ENCODE measurements at places on chromosomes 12 and 14.
A peak's percentile ranks its signal among the peaks of the same experiment; 100 is the strongest.

DNA sequence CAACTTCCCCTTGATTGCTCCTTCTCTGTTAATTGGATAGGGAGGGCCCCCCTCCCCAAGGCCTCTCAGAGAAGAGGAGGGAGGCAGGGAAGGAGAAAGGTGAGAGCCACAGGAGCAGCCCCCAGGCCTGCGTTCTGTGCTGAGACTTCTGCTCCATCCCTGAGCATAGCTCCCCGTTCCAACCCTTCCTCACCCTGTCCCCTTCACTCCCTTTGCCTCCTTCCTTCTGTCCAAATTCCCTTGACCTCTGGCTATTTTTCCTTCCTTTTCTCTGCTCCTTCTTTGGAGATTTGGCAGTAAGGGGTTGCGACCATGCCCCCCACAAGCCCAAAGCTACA lies 788 bp upstream of the ASIC1 start:
- DNase-seq = no peak

GRCh38 chr14:100662879-100663760 lies 63.6 kb upstream of the DLK1 start:
- peak; percentile 82 for DNase-seq

- no peak for DNase-seq
These were observed 222.6 kb downstream of the MON2 start for GRCh38 chr12:62689042-62689839.

GRCh38 chr12:25741917-25742316 lies 188.8 kb upstream of the LMNTD1 start:
- no peak for DNase-seq

DNA sequence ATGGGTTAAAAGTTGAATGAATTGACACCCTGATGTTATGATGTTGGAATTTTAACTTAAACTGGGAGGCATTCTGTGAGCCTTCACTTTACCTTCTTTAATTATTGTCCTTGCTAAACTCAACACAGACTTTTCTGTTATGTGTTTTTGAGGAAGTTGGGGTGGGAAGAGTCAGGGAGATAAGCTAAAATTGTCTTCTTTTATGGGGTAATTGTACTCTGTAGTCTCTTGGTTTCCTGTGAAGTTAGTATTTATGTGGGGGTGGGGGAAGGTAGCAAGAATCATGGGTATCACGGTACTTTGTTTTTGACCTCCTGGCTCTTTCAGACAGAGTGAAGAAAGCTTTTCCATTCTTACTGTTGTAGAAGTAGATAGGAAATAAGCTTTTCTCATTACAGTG lies 32.9 kb downstream of the RAB21 start:
- no peak for DNase-seq

- no peak for DNase-seq
These were observed 124.9 kb downstream of the PELI2 start for GRCh38 chr14:56243110-56243509.

GRCh38 chr14:64993266-64993930 lies 6.7 kb downstream of the FNTB start:
- no peak for DNase-seq

GRCh38 chr14:100128688-100129087 lies 30.8 kb downstream of the DEGS2 start:
- DNase-seq = no peak

GRCh38 chr12:42962384-42962783 lies 372.8 kb upstream of the PRICKLE1 start:
- DNase-seq = no peak

- DNase-seq = no peak
These were observed 24.2 kb downstream of the GLT8D2 start for GRCh38 chr12:104025771-104026170.

- DNase-seq = no peak
These were observed 363.1 kb upstream of the OR4E1 start for GRCh38 chr14:22036541-22037239.

DNA sequence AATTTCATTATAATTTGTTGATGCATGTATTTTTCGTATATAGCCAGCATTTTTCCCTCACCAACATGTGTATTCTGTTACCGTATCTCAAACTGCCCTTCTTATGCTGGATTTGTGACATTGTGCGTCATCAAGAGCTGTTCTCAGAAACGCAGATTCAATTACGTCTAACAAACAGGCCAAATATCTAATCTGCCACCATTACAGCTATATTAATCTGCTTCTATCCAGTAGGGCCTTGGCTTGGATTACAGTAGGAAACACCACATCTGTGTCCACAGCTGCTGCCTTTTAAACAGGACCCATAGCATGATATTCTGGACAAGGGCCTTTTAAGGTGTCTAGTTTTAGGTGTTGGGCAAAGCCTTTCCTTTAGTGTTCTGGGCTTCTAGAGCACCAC lies 140.6 kb downstream of the PDE3A start:
- DNase-seq = no peak

GRCh38 chr14:100309028-100309737 lies 2.9 kb upstream of the SLC25A29 start:
- DNase-seq = no peak

GRCh38 chr12:51183816-51184215 lies 10.9 kb upstream of the TFCP2 start:
- no peak for DNase-seq

DNA sequence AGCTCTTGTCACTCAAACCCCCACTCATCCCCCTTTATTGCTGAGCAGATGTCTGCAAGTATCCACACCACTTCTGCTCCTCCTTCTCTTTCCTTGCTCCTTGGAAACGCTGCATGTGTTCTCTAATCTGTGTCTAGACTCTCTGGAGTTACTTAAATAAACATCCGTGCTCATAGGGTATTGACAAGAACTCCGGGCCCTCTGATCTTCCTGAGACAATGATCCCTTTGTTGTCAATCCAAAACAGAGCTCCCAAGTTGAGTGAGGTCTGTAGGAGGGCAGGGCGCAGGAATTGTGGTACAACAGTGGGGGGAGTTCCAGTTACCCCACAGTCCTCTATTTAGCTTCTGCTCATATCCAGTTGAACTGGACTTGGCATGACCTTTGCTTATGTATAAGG lies 489.0 kb downstream of the SNAPC1 start:
- no peak for DNase-seq

DNA sequence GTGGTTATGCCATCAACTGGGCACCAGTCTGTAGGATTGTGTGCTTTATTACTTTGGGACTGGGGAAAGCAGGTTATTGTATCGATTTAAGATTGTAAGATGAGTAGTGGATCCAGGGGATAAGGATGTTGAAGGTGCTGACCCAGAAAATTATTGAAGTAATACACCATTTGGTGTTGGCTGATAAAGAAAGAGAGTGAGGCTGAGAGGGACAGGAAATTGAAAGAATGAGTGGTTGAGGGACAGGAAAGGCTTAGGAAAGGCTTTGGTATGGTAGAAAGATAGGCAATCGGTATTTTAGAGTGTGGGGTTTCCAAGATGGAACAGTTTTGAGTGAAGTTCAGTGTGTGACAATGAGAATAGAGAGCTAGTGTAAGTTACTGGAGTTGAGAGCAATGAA lies 12.3 kb downstream of the PPHLN1 start:
- DNase-seq = no peak

- DNase-seq = peak; percentile 38
These were observed 668 bp downstream of the TRIP11 start for GRCh38 chr14:92039063-92039718.

DNA sequence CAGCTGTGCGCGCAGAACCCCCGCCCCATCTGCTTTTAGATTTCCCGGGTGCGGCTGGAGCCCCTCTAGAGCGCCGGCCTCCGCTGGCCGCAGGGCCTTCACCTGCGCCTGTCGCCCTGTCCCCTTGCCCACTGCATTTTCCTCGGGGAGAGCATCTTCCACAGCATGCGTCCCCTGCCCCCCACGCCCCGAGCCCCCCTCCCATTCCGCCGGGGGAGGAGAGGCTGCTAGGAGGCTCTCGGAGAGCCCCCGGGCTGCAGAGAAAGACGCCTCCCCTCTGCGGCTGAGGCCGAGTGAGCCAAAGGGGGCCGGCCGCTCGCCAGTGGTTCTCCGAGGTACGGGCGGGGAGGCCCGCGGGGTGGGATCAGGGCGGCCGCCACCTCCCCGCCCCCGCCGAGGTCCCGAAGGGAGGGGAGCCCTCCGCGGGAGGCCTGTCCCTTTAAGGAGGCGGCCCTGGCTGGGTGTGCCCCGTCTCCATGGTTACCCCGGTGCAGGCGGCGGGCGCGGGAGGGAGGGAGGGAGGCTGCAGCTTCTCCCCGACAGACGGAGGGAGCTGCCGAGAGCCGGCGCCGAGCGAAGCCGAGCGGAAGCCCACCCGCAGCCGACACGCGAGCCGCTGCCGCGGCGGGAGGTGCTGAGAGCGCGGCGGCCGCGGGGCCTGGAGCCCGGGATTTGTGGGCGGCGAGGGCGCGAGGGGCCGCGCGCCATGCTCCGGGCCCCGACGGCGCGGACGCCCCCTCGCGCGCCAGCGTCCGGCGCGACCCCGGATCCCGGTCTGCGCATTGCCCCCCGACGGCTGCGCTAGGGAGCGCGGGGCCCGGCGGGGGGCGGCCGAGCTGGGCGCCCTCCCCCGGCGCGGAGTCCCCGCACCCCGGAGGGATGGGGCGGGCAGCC lies at the start of gene KCNH3:
Gene KCNH3, plus strand, starts transcription at position 521 of the 894 bp plus-strand sequence. CDS start 387 bp downstream, outside the sequence.
- peak; percentile 99 for DNase-seq

- DNase-seq = no peak
These were observed 10.3 kb downstream of the MTERF2 start for GRCh38 chr12:106976668-106977067.

DNA sequence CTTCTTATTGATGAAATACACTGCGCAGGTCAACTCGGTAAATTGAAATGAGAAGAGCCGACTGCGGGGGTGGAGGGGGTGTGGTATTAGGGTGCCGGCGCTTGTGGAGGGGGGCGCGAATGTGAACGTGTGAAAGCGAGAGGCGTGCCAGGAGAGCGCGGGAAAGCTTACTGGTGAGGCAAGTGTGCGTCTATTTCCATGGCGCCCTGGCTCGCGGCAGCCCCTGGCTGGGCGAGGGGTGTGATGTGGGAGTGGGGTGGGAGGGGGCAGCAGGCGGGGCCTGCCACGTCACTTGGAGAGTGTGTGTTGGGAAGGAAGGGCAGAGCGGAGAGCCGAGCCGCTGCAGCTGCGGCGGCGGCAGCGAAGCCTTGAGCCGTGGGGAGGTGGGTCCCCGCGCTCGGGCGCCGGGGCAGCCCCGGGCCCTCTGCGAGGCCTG lies 88.8 kb downstream of the GALNT8 start:
- peak; percentile 55 for DNase-seq

DNA sequence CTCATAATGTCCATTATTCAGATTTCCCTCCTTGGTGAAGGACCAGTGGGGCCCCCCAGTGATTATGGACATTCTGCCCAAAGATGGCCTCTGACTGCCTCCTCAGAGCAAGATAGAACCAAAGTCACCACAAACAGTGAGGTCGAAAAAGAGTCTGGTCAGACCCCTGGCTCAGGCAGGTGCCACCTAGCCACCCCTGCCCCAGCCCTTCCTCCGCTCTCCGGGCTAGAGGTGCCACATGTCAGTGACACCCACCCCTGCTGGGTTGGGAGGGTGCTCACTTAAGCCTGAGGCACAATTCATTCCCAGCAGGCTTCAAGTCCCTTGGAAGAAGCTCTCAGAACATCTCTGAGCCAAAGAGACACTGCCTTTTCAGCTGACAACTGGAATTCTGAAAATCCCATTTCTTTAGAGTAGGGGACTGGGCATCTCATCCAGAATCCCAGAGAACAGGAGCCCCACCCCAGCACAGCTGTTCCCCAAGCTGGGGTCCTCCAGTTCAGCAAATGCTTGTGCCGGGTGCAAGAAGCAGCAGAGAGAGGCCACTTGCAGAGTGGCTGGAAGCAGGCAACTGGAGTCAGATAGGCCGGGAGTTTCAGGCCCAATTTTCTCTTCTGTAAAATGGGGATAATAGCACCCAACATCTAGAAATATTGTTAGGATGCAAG lies 50.3 kb downstream of the ISCA2 start:
- no peak for DNase-seq

DNA sequence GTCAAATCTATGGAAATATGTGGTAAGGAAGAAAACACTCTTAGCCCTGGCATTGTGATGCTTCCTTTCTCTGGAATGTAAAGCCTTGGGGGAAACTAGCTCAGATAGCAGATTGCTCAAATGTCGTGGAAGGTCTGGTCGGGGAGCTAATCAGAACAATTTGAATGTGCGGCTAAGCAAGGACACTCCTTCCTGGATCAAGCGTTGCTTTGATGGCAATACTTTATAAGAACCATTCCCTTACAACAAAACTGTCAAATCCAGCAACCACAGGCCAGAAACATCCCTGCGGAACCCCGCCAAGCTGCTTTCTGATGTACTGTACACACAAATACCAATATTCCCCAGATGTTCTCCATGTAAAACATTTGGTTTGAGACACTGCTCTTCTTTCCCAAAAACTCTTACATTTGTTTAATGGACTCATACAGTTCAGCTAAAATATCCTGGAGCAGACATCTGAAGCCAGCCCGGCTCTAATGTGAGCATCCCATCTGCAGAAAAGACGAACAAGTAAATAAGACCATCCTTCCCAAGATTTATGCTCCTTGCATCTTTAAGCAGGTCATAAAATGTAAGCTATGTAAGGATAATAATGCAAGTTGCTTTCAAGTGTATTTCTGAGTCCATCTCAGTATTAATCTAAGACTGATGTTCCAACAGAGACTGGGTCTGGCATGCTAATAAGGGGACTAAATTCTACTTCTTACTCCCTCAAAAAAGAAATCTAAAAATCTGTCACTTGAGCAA lies 20.2 kb downstream of the NUAK1 start:
- DNase-seq = no peak

DNA sequence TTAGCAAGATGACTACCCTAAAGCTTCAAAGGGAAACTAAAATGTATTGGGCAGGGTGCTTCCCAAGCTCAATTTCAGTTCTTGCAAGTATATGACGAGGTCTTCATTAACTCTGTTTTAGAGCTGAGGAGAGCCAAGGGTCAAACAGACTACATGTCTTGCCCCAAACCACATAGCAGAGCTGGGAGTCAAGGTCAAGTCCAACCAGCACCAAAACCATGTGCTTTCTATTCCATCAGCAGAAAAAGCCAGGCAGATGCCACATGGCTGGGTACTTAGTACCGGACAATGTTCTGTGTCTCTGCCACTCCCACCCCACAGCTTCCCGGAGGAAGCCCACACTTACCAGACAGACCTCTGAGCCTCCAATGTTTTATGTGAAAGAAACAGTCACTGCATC lies 17.6 kb downstream of the NID2 start:
- DNase-seq = no peak

GRCh38 chr12:19794116-19794515 lies 354.8 kb downstream of the AEBP2 start:
- no peak for DNase-seq

GRCh38 chr14:95531473-95531872 lies 3.4 kb upstream of the GLRX5 start:
- DNase-seq = no peak

DNA sequence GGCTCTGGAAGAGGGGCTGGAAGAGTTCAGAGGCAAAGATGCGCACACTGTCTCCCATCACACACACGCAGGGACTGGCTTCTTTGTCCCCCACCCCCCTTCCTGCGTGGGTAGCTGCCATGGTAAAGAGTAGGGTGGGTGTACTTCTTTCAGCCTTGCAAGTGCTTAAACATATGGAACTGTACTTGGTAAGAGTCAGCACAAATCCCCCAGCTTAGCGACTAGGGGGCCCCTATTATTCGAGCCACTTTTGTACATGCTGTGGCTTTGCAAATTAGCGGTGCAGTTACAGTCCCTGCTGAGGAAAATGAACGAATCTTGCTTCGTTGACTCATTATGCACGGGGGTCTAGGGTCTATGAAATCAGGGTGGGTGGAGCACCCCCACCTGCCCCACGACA lies 123.8 kb downstream of the AACS start:
- DNase-seq = no peak

GRCh38 chr12:52275686-52276085 lies 1.2 kb downstream of the KRT86 start:
- DNase-seq = no peak

- no peak for DNase-seq
These were observed 123.4 kb downstream of the BICD1 start for GRCh38 chr12:32229971-32230612.

All from GM20000 (cell line).